NCI-H1417 treated with DMSO at 0.1 percent for 48 hours (cell line): ENCODE measurements at places on chromosomes 12 and 14.
A peak's percentile ranks its signal among the peaks of the same experiment; 100 is the strongest.

DNA sequence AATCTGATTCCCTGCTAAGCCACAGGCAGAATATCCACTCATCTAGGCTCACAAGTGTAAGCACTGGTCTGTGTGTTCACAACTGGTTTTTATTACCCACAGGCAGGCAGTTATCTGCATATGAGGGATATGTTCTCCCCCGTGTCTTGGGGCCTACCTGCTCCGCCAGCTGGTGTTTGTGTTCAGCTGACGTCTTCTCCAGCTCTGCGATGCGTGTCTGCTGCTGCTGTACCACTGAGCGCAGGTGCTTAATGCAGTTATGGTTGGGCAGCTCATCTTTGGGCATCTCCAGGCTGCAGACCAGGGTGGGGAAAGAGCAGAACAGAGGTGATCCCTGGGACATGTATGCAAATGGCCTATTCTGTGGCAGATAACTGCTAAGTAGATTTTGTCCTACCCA is 13.7 kb downstream of the RNF41 start:
- DNase-seq: no peak

- no peak for DNase-seq
These were observed 382.3 kb downstream of the ALG10 start for GRCh38 chr12:34404377-34405285.

GRCh38 chr12:49288412-49288853 is 6.5 kb upstream of the PRPH start:
- peak; percentile 5 for DNase-seq

- DNase-seq: no peak
These were observed 248.4 kb upstream of the CCDC196 start for GRCh38 chr14:66237741-66238140.

- DNase-seq: no peak
These were observed 17.3 kb upstream of the TIGAR start for GRCh38 chr12:4303750-4304149.

DNA sequence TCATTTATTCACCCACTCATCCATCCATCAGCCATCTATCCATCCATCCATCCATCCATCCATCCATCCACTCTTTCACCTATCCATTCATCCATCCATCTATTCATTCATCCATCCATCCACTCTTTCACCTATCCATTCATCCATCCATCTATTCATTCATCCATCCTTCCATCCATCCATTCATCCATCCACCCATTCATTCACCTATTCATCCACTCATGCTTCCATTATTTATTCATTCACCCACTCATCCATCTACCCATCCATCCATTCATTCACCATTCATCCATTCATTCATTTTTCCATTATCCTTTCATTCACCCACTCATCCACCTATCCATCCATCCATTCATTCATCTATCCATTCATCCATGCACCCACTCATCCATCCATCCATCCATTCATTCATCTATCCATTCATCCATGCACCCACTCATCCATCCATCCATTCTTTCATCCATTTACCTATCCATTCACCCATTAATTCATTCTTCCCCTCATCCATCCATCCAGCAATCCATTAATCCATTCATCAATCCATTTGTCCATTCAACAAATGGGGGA is 360.9 kb downstream of the ADGRD1 start:
- no peak for DNase-seq

DNA sequence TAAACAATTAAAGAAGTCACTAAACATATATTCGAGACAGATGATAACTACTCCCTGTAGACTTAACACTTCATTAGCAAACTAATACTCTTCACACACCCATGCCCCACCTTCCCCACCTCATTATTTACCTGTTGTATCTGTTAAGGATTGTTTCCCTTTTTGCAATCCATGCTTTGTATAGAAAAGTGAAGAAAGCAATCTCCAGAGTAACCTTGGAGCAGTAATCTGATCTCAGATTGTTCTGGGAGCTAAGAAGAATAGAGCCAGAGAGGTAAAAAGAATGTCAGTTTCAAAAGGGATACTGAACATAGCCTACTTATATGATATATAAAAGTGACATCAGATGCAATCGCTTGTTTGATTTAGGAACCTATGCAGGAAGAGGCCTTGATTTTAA is 37.4 kb downstream of the PLEKHA5 start:
- DNase-seq: no peak

- DNase-seq: no peak
These were observed 8.0 kb upstream of the AQP2 start for GRCh38 chr12:49942512-49942893.

- DNase-seq: no peak
These were observed 27.1 kb upstream of the RNU6-8 start for GRCh38 chr14:32230181-32230580.

DNA sequence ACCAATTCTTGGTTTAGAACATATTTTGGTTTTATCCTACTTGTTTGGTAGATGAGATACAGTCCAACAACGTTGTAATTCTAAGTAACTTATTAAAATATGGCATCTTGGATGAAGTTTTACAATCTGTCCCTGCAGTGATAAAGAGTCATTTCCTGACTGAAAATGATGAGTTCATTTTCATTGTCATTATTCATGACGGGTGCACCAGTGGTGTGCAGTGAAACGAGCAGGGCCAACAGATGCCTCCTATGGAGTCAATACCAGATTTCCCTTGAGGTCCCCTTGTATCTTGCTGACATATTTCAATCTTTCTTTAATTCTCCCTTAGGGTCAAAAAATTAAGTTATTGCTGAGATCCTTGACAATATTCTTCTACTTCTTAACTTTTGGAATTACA is 438.5 kb downstream of the LRIG3 start:
- DNase-seq: no peak

GRCh38 chr14:76780058-76780345 is 18.7 kb downstream of the VASH1 start:
- DNase-seq: no peak

- DNase-seq: no peak
These were observed 9.8 kb downstream of the FRMD6 start for GRCh38 chr14:51661504-51661903.

- no peak for DNase-seq
These were observed 174.6 kb downstream of the CACNA1C start for GRCh38 chr12:2227360-2227759.

DNA sequence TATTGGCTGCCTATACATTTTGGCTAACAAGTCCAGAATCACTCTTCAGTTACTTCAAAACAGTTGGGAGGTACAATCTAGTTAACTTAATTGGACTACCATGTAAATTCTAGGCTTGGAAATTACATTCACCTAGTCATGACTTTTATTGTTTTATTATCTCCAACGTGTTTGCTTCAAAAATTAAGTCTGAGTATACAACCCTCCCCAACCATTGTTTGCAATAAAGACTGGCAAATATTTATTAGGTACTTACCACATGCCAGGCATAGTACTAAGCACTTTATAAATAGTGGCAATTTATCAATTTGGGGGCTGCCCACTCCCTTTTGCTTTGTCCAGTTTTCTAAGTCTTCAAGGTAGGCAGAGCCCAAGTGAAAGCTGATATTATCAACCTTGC is 30.3 kb downstream of the TXNDC16 start:
- DNase-seq: no peak

- DNase-seq: no peak
These were observed 168.1 kb upstream of the DAAM1 start for GRCh38 chr14:59020382-59020781.

DNA sequence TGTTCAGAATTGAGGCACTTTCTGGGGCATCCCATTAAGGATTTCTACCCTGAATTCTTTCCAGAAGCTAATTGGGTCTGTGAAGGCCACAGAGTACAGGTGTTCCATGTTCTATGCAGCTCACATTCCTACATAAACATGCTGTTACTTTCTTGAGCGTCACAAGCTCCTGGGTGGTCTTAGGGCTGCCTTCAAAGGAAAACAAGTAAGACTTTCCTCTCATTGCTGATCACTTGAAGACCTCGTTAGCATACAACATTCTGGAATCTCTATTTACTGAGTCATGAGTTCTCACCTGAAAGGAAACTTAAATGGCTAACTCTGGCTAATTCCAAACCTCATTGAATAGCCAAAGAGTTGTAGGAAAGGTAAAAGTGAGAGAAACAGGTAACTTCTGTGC is 63.0 kb upstream of the HMGA2 start:
- DNase-seq: no peak

DNA sequence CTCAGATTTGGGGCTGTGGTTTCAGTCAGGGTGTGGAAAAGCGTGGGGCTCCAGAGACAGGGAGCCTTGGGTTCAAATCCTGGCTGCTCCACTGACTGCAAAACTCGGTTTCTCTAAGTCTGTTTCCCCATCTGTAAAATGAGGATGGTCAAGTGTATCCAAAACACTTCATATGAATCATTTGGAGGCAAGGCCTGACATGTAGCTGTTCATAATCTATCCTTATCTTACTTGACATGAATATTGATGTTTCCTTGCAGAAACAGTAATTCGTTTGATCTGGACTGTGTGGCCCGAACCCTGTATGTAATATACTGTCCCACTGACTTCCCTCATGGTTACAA is 1.5 kb upstream of the CCDC63 start:
- no peak for DNase-seq

DNA sequence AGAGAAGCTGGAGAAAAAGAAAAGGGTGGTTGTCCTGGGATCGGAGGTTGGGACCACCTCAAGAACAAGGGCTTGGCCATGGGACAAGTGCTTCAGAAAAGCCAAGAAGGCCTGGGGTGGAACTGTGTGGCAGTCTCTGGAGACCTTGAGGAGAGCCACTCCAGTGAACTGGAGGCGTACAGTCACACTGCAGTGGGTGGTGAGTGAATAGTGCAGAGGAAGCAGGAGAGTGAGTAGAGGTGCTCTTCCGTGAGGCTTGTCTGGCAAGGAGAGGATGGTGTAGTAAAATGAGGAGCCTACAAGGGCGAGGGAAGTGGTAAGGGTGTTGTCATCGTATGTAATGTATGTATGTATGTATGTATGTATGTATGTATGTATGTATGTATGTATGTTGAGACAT is 20.9 kb downstream of the RASSF3 start:
- DNase-seq: no peak

GRCh38 chr12:104790296-104791125 is 167.6 kb downstream of the SLC41A2 start:
- no peak for DNase-seq

- DNase-seq: no peak
These were observed 12.6 kb upstream of the DDX47 start for GRCh38 chr12:12800406-12801180.

GRCh38 chr12:105078712-105079570 is 5.3 kb downstream of the ALDH1L2 start:
- DNase-seq: no peak

GRCh38 chr12:122523846-122524718 is 2.7 kb downstream of the RSRC2 start:
- no peak for DNase-seq

GRCh38 chr14:95250140-95250769 is 69.5 kb downstream of the CLMN start:
- no peak for DNase-seq

- DNase-seq: no peak
These were observed 81.8 kb downstream of the EMP1 start for GRCh38 chr12:13278249-13278787.

GRCh38 chr12:27480016-27480415 is 33.5 kb downstream of the SMCO2 start:
- DNase-seq: no peak
